ENCODE measurements at places on chromosomes 12 and 14.
A peak's percentile ranks its signal among the peaks of the same experiment; 100 is the strongest.

- DNase-seq: no peak
These were observed 5.9 kb downstream of the CIPC start for GRCh38 chr14:77103951-77104350.

- no peak for DNase-seq
These were observed 302.0 kb upstream of the SYT1 start for GRCh38 chr12:78562368-78563205.

- peak; percentile 71 for DNase-seq
These were observed 10.5 kb downstream of the ARHGEF25 start for GRCh38 chr12:57621497-57622292.

DNA sequence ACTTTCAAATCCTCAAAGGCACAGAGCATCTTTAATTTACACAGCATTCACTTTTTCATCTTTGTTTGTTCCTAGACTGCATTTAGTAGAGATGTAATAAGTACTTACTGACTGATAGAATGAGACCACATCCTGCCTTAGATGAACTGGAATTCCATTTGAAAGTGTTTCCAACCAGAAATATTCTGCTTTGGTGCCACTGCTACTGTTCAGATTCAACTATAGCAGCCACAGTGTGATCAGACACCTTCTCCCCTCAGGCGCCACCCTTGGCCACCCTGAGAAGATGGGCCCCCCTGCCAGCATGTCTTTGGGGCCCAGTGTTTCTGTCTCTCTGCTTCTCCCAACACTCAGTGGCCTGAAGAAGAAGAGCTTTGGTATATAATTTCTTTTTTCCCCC lies 449.1 kb downstream of the RAD51B start:
- no peak for DNase-seq

Measured in right lobe of liver (tissue), 6 donors.